ENCODE measurements at places on chromosomes 16 and 17. TPM values are rescaled to one million over a fixed set of nuclear protein-coding genes. Genes with fewer than 3 reads are reported as not detected.

DNA sequence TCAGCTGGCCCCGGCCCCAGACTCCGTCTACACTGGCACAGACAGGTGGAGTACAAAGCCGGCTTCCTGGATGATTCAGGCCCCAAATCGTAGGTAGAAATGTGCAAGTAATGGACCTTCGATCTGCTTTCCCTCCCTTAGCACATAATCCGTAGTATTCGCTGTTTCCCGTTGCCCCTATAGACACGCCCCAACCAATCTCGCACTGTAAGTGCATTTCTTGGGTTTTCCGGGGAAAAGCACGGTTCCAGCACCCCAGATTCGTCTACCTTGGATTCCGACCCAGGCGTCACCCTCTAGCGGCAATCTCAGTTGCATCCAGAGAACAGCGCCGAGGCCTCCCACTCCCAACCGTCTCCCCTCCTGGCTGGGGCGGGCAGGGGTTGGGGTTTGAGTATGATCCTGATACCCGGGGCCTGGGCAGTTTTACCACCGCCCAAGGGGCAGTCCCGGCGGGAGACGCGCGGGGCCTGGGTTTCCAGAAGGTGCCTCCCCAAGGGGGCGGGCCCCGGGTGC, 12.1 kb upstream of the FOXF1 start:
- DNase-seq = no peak

DNA sequence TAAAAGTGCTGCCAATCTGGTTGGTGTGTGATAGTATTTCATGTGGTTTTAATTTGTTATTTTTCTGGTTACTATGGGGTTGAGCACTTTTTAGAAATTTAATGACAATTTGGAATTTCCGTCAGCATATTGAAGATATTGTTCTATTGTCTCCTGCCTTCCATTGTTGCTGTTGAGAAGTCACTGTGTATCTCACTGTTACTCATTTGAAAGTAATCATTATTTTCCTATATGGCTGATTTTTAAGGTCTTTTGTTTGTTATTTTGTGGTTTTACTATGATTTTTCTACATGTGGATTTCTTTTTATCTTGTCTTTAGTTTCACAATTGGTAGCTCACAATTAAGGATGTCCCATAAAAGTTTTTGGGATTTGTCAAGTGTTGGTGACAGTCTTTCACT, 8.2 kb downstream of the KRT26 start:
- no peak for DNase-seq

GRCh38 chr16:82265809-82266208, 95.8 kb upstream of the MPHOSPH6 start:
- no peak for DNase-seq

DNA sequence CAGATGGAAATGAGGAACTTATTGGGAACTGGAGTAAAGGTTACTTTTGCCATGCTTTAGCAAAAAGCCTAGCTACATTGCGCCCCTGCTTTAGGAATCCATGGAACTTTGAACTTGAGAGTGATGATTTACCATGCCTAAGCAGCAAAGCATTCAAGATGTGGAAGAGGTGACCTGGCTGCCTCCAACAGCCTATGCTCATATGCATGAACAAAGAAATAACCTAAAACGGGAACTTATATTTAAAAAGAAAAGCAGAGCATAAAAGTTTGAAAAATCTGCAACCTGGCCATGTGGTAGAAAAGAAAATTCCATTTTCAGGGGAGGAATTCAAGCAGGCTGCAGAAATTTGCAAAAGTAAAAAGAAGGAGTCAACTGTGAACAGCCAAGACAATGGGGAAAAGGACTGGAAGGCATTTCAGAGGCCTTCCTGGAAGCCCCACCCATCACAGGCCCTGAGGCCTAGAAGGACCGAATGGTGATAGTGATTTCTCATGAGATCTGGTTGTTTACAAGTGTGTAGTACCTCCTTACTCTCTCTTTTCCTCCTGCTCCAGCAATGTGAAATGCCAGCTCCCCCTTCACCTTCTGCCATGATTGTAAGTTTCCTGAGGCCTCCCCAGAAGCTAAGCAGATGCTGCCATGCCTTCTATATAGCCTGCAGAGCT, 48.7 kb downstream of the MRPS23 start:
- DNase-seq = no peak

DNA sequence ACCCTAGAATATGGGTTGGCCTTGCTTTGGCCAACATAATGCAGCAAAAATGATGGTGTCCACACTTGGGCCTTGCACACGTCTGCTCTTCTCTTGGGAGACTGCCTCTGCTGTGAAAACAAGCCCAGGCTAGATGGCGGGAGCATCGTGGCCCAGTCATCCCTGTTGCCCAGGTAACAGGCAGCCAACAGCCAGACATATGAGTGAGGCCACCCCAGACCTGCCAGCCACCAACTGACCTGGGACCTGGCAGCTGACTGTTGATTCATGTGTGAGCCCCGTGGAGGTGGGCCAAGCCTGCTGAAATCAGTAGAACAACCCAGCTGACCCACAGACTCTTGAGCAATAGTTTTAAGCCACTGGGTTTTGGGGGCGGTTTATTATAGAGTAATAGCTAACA, 39.4 kb upstream of the CDH3 start:
- no peak for DNase-seq

DNA sequence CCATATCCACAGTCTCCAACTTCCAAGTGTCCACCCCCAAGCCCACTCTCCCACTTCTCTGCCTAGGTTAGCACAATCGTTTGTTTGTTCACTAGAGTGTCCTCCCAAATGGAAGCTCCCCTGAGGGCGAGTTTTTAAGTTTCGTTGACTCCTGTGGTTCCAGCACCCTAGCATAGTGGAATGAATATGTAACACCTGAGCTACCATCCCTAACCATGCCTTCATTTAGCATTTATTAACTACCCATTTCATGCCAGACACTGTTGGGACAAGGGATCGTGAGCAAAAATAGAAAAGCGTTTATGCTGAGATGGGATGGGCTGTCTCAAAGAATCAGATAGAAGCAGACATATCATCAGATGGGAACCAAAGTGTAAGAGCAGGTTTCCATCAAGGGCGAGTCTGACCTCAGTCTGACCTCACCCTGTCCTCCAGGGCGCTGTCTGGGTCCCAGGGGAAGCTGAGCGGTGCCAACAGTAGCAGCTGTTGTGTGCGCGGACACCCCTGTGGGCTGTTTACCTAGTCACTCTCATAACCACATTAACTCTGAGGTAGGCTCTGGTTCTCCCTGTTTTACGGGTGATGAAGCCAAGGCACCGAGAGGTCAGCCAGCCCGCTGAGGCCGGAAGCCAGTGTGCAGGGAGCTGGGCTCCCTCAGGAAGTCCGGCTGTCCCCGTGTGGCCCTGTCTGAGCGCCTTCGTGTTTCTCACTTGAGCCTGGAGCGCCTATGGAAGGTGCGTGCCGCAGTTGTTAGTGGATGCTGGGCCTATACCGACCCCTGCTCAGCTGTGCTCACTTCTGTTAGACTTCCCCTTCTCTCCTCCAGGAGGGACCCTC, 6.2 kb downstream of the CNP start:
- DNase-seq = no peak

DNA sequence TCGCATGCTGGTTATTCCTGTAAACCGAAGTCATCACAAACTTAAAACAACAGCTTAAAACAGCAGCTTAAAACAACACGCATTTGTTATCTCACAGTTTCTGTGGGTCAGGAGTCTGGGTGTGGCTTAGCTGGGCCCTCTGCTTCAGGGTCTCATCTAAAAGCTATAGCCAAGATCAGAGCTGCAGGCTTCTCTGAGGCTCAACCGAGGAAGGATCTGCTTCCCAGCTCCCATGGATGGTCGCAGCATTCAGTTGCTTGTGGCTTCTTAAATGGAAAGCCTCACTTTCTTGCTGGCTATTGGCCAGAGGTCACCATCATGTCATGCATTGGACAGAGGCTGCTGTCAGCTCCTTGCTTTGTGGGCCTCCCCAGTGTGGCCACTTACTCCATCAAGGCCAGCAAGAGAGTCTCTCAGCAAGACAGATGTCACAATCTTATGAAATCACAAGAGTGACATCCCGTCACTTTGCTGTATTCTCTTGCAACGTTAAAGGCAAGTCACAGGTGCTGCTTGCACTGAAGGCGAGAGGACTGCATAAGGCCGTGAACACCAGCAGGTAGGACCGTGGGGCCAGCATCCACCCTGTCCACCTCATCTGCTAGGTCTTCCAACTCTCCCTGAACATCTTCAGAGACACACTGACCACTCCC, 117.9 kb upstream of the TNRC6C start:
- no peak for DNase-seq

- DNase-seq = no peak
Observed at GRCh38 chr17:58325976-58326468, 2.6 kb downstream of the TSPOAP1 start.

- no peak for DNase-seq
Observed at GRCh38 chr16:59394526-59394925, 660.4 kb upstream of the GOT2 start.

DNA sequence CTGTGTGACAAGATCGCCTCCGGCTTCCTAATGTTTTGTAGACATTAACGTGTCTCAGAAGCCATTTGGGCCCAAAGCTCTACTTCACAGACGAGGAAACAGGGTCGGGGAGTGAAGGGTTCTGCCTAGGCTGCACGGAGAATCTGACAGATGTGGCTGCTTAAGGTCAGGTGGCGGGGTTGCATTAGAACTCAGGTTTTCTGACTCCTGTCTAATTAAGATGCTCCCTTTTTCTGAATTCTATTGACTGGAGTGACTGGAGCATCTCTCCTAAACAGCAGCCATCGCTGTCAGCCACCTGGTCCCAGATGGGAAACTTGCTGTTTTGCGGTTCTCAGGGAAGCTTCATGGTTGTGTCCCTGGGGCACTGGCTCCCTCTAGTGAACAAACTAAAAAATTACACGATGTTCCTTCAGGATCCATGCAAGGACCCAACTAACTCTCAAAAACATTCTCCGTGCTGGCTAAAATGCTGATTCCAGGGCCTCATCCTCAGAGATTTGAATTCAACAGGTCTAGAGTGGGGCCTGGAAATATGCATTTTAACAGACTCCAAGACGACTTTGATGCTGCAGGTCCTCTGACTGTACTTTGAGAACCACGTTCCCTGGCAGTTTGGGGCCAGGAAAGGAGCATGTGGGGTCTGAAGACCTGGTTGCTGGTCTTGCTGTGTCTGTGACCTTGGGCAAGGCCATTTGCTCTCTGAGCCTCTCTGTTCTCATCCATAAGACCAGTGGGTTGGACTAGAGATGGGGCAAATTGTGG, 117.4 kb downstream of the IRF8 start:
- peak; percentile 54 for DNase-seq

- peak; percentile 43 for DNase-seq
Observed at GRCh38 chr16:24728891-24729242, 584 bp upstream of the TNRC6A start.

DNA sequence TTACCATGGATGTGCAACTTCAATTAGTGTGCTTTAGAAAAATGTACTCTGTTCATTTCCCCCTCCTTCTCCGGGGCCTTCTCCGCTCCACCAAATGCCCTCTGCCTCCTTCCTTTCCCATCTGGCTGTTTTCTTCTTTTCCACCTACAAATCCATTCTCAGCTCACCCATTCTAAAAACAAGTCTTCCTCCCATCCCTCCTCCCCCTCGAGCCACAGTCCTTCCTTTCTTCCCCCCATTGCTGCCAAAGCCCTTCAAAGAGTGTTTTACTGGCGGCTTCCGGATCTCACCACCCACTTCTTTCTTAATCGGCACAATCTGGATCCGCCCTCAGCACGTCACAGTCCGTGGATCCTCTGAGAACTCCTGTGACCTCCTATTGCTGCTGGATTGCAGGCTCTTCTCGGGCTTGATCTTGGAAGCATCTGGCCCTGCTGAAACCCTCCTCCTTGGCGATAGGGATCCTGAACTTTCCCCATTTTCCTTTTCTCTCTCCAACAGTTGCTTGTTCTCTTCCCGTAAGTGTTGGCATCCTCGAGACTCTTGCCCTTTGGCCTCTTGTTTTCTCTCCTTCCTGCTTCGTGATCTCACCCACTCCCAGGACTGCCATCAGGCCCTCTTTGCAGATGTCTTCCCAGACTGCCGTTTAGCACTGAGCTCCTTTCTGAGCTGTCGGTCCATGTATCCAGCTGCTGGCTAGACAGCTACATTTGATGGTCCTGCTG, 36.0 kb upstream of the FBXO47 start:
- DNase-seq = peak; percentile 82

GRCh38 chr16:17301593-17302135, 169.1 kb downstream of the XYLT1 start:
- DNase-seq = no peak

GRCh38 chr17:46771561-46772474, 46.7 kb downstream of the WNT3 start:
- no peak for DNase-seq

GRCh38 chr16:77977339-77977738, 45.0 kb upstream of the CLEC3A start:
- DNase-seq = no peak

GRCh38 chr16:8107296-8107695, 483.0 kb downstream of the TMEM114 start:
- DNase-seq = no peak

GRCh38 chr17:44587339-44587738, 30.1 kb downstream of the FZD2 start:
- peak; percentile 49 for DNase-seq

- DNase-seq = no peak
Observed at GRCh38 chr16:86478779-86479178, 31.5 kb upstream of the FOXF1 start.

DNA sequence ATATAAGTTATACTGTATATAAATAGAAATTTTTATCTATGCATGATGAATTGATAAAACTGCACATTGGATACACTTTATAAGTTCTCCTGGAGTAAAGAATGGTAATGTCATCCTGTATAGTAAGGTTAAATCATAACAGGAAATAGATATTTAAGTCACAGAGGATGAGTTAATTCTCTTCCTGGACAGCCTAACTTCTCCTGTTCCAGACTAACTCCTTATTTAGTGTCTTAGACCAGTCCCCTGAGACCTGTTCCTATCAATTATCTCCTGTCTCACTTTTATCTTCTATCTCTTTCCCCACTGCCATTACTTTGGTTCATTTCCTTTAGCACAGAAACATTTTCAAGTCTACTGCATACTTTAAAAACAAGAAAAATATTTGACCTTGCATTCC, 46.5 kb downstream of the SSH2 start:
- no peak for DNase-seq

GRCh38 chr17:28598389-28598788, 436 bp downstream of the SPAG5 start:
- DNase-seq = no peak

GRCh38 chr16:73043828-73044467, 4.0 kb downstream of the ZFHX3 start:
- DNase-seq = no peak

GRCh38 chr16:60815033-60815432, 1221.2 kb downstream of the CDH8 start:
- DNase-seq = no peak

GRCh38 chr17:9071811-9072498, 50.6 kb downstream of the NTN1 start:
- DNase-seq = no peak

ELAC2 gene
- 147 TPM for total RNA-seq

TAT gene
- not detected for total RNA-seq

TBX6 gene
- 2.5 TPM for total RNA-seq

CCT6B gene
- total RNA-seq = 0.61 TPM

TP53TG3B gene
- total RNA-seq = not detected

NPIPA7 gene
- total RNA-seq = 4.5 TPM
